ENCODE measurements at places on chromosomes 6 and 20.

DNA sequence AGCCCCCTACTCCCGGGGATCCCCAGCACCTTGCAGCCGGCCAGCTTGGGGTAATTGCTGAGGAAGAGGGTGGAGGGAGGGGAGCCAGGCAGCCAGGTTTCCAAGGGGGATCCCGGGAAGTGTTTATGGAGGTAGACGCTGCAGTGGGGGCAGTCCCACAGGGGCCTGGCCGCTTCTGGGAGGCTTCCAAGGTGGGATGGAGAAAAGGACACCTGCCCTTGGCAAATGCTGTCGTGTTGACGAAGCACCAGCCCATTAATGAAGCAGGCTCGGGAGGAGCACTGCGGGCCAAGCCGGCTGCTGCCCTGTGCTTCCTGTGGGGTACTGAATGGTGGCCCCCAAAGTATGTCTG, 82.4 kb downstream of the TMEM242 start:
- no peak for DNase-seq

DNA sequence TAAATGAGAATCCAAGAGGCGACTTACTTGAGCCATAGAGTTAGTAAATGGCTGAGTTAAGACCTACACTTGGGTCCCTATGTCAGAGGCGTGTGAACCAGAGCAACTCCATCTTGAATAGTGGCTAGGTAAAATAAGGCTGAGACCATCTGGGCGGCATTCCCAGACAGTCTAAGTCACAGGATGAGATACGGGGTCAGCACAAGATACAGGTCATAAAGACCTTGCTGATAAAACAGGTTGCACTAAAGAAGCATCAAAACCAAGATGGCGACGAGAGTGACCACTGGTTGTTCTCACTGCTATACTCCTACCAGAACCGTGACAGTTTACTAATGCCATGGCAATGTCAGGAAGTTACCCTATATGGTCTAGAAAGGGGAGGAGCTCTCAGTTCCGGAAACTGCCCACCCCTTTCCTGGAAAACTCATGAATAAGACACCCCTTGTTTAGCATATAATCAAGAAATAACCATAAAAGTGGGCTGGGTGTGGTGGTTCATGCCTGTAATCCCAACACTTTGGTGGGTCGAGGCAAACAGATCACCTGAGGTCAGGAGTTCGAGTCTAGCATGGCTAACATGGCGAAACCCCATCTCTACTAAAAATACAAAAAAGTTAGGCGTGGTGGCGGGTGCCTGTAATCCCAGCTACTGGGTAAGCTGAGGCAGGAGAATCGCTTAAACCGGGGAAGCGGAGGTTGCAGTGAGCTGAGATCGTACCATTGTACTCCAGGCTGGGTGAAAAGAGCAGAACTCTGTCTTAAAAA, 43.9 kb upstream of the EEF1A1 start:
- no peak for DNase-seq

- no peak for DNase-seq
These were observed 323.8 kb downstream of the QKI start for GRCh38 chr6:163738304-163738703.

- DNase-seq, result no peak
These were observed 16.7 kb upstream of the TFAP2A start for GRCh38 chr6:10431423-10432164.

DNA sequence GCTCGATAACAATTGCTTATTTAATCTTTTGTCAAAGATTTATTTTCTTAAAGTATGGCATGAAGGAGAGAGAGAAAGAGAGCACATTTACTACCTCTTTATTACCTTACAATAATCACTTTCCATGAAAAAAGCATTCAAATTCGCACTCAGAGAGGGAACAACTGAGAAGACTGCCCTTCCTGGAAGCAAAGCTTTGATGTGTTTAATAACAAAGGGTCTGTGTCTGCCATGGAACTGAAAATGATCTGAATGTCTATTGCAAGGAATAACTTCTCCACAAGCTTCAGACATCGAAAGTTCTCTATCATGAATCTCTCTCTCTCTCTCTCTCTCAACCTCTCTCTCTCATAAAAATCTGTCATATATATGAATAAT, 308.9 kb downstream of the HDGFL1 start:
- DNase-seq, result no peak

- DNase-seq, result no peak
These were observed 71.5 kb downstream of the NCR2 start for GRCh38 chr6:41406728-41407489.

- no peak for DNase-seq
These were observed 104.3 kb downstream of the FARS2 start for GRCh38 chr6:5365436-5366195.

- no peak for DNase-seq
These were observed 620.1 kb downstream of the COL12A1 start for GRCh38 chr6:74585753-74586152.

DNA sequence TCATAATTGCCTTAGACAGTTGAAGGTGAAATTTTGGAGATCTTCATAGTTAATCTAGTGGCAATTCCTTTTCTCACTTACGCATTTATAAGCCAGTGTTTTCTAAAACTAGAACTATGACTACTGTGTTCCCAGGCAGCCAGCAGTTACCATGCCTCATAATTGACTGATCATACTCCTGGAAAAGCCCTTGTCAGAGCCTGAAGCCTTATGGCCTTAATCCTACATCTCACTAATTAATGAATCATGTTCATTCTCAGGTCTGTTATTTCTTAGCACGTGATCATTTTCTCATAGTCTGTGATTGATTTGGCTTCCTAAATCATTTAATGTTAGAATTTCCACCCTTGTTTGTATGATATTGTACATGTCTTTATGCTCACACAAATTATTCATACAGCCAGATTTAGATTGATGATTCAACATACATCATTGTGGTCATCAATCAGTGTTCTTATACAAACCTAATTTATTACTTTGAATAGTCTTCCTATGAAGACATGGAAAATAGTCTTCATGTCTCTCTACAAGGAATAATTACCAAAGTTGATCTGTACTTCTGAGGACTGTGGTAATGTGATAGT, 132.6 kb upstream of the ASCC3 start:
- DNase-seq, result no peak

GRCh38 chr20:23966298-23966697, 22.3 kb downstream of the GGTLC1 start:
- DNase-seq, result no peak

GRCh38 chr20:6702144-6702543, 65.3 kb upstream of the BMP2 start:
- no peak for DNase-seq

DNA sequence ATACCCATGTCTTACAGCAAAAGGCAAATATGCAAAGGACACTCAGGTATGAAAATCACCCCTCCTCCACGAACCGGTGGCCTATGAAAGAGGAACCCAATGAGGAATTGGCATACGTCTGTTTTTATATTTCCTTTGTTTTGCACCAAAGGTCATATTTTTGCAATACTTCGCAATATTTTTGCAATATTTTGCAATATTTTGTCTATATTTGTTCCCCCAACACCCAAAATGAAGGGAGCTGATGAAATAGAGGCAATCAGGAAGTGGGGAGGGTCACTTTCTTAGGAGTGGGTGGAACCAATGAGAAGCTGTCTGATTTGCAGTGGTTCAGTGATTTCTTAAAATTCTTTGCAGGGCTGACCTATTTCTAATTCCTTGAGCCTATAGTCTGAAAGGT, 296.8 kb upstream of the TSHZ2 start:
- no peak for DNase-seq

GRCh38 chr20:21387528-21387927, 9.8 kb downstream of the NKX2-4 start:
- DNase-seq, result no peak

DNA sequence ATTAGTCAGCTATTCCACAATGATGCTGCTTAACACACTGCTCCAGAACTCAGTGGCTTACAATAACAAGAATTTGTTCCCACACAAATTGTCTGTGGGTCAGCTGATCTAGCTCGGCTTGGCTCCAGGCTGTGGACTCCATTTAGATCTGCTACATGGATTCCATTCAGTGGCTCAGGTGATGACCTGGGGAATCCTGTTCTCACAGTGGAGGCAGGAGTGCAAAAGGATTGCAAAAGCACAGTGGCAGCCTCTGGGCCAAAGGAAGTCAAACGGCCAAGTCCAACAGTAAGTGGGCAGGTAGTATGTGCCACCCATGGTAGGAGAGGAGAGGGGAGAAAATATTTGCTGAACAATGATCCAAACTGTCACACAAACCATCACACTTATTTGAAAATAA, 15.8 kb upstream of the LRRN4 start:
- DNase-seq, result no peak

GRCh38 chr6:166201878-166202277, 34.2 kb upstream of the TBXT start:
- DNase-seq, result no peak

DNA sequence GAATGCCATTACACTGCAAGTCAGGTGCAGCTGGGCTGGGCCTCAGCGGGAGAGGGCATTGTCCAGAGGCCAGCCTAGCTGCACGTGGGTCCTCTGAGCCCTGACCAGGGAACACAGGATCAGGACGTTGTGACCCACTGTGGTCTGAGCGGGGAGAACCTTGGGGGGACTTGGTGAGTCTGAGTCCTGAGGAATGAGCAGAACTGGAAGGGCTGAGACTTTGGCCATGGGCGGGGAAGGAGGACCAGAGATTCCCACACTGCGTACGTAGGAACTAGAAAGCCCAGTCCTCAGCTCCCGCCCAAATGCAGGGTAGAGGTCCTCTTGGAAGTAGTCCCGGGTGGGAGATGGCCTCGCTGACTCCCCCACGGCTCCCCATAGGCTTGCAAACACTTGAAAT, 42.5 kb downstream of the GABRR2 start:
- DNase-seq, result no peak

DNA sequence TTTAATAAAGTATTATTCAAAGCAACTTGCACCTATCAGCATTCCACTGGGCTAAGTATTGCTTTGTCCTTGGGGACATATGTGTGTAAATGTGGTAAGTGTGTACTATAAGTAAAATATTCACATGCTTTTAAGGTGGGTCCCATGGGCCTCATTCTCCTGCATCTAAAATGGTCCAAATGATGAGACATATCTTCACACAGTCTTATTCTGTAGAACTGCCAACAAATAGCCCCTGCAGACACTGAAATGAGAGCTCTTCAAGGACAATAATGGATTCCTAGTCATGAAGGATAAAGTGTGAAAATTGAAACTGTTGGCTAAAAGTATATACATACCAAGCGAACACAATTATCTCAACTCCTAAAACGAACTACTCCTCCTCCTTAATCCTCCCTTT, 81.8 kb downstream of the SMLR1 start:
- no peak for DNase-seq

- no peak for DNase-seq
These were observed 407 bp upstream of the KIF6 start for GRCh38 chr6:39725632-39725997.

DNA sequence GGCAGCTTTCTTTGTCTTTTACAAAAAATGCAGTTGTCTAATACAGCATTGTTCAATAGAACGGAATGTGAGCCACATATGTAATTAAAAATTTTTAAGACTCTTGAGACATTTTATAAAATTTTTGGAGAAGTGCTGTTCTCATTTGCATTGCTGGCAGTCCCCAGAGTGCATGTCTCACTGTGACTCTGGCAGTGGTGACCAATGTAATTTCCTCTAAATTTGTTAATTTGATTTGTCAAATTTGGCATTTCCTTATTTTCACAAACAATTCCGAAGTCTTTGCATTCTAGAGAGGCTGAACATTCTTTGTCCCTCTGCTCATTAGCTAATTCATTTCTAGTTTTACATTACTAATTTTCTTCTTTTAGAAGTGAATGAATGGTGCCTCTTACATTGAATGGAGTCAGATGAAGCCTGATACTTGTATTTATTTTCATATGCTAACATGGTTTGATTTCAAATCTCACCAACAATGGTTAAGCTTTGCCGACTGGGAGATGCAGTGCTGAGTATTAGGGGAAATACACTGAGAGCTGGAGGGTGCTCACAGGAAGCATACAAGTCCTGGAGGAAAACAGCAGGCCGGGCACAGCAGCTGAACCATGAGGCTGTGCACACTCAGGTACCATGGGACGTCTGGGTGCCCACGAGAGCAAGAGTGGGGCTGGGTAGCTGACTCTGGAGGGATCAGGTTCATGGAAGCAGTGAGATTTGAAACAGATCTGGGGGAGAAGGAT, 68.5 kb upstream of the ARMC2 start:
- no peak for DNase-seq

DNA sequence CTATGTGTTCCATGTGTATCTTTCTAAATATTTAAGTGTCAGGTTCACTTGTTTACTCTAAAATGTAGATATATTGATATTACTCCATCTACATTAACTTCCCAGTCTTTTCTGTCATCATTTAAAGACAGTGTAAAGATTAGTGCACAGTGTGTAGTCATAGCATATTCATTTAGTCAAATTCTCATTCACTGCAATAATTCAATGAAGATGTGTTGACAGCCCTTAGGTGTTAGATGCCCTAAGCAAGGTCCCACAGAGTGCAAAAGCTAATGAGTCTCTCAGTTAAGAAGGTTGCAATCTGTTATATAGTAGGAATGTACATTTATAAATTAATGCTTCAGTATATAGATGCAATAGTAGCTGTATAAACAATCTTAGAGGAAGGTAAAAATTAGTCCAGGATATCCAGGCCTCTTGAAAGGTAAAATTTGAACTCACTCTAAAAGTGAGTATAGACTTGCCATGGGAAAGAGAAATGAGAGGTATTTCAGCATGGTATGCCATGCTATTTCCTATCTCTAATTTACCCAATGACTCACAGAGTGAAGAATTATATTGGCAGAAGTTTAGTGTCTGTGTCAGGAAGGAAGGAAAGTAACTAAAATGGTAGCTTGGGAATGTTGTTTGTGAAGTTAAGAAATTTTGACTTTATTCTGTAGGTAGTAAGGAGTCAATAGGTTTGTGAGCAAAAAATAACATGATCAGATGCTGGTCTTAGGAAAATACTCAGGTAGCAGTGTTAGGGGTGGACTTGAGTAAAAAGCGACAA, 969.9 kb upstream of the CITED2 start:
- no peak for DNase-seq

- no peak for DNase-seq
These were observed 3.1 kb downstream of the LAMP5 start for GRCh38 chr20:9517297-9518162.

- no peak for DNase-seq
These were observed 8.8 kb downstream of the SRPK1 start for GRCh38 chr6:35911871-35912653.

GRCh38 chr20:34710861-34711574, 6.9 kb downstream of the TP53INP2 start:
- DNase-seq, result no peak

GRCh38 chr20:4029505-4030467, 14.4 kb upstream of the RNF24 start:
- DNase-seq, result no peak

DNA sequence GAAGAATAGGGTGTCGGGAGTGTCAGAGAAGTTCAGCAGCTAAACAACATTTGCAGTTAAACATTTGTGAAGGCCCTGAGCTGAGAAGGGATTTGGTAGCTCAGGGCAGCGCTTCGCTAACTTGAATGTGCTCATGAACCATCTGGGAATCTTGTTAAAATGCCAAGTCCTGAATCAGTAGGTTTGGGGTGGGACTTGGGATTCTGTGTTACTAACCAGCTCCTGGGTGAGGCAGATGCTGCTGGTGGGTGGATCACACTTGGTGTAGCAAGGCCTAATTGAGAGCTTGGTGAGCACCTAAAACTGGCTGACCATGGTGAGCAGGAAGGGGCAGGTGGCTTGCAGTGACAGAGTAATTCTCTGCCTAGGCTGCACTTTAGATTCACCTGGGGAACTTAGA, 5.9 kb downstream of the PTPRA start:
- DNase-seq, result no peak
